ENCODE measurements at places on chromosomes 11 and 22.

- DNase-seq: no peak
Measured at GRCh38 chr11:45859661-45860140, 12.4 kb downstream of the CRY2 start.

GRCh38 chr11:1391165-1392075 is 1.7 kb downstream of the BRSK2 start:
- DNase-seq: no peak

DNA sequence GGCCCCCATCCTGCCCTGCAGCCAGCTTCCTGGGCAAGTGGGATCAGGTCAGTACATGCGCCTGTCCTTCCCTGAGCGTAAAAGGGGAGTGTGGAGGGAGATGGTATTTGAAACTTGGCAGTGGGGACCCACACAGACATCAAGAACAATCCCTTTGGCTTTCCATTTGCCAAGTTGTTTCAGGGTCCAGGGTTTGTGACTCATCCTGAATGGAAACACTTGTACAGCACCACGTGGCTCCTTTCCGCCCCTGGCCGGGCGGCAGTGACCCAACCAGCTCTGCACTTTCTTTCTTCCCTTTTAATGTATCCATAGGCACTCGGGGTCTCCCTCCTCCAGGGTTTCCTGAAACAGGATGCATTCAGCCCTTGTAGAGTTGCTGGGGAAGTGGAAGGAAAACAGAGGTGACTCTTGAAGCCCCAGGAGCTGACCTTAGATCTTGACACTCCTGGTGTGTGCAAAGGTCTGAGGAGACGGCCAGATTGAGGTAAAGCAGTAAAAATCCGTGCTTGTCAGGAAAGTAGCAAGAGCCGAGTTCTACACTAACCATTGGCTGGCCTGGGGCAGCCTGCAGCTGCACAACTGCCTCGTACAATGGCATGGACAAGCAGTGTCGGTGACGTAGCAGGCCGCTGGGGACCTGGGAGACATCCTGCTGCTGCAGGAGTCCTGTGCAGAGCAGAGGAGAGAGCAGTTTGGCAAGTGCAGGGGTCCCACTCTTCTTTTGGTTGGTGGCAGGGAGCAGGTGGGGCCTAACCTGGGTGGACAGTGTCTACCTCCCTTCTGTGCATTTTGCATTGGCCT is 189.8 kb downstream of the SNX19 start:
- no peak for DNase-seq

GRCh38 chr11:9219572-9219971 is 45.6 kb downstream of the DENND5A start:
- peak; percentile 47 for DNase-seq

- peak; percentile 25 for DNase-seq
Measured at GRCh38 chr11:2932850-2933251, 3.6 kb upstream of the PHLDA2 start.

DNA sequence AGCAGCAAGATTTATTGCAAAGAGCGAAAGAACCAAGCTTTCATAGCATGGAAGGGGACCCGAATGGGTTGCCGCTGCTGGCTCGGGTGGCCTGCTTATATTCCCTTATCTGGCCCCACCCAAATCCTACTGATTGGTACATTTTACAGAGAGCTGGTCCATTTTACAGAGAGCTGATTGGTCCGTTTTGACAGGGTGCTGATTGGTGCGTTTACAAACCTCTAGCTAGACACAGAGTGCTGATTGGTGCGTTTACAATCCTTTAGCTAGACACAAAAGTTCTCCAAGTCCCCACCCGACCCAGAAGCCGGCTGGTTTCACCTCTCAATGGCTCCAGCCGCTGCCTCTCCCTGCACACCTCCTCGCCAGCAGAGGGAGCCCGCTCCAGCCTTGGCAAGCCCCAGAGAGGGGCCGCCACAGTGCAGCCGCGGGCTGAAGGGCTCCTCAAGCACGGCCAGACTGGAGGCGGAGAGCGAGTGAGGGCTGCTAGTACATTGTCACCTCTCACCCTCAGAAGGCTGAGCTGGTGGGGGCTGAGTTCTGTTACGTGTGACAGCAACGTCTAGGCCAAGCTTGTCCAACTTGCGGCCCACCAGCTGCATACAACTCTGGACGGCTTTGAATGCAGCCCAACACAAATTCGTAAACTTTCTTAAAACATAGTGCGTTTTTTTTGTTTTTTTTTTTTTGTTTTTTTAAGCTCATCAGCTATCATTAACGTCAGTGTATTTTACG is 8.7 kb downstream of the PTH start:
- DNase-seq: peak; percentile 75

DNA sequence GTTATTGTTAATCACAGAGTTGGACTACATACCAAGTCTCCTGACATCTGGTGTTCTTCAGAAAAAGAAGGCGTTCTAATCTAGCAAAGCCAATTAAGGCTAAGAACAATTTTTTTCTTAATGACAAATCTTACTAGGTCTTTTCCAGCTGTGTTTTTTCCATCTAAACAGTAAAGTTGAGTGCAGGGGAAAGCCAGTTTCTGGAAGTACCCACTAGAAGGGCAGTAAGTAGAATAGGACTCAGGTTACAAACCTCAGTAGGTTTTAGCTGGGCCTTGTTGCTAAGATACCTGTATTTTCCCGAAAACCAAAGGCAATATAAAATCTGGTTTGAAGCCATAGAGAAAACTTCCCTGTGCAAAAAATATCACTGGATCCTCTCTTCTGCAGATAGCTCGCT is 351.9 kb downstream of the ETS1 start:
- no peak for DNase-seq

- DNase-seq: peak; percentile 83
Measured at GRCh38 chr22:46239261-46240048, 10.6 kb downstream of the CDPF1 start.

- no peak for DNase-seq
Measured at GRCh38 chr22:19619144-19620009, 94.9 kb upstream of the SEPTIN5 start.

GRCh38 chr22:37113757-37114156 is 4.2 kb upstream of the TMPRSS6 start:
- DNase-seq: no peak

DNA sequence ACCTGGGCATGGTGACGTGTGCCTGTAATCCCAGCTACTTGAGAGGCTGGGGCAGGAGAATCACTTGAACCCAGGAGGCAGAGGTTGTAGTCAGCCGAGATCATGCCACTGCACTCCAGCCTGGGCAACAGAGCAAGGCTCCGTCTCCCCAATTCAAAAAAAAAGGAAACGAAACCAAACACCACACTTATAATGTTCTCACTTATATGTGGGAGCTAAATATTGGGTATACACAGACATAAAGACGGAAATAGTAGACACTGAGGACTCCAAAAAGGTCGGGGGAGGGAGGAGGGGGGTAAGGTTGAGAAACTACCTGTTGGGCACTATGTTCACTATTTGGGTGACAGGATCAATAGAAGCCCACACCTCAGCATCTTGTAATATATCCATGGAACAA is 94.3 kb downstream of the GAB2 start:
- DNase-seq: no peak

- DNase-seq: no peak
Measured at GRCh38 chr11:95451261-95451660, 220.3 kb upstream of the SESN3 start.

DNA sequence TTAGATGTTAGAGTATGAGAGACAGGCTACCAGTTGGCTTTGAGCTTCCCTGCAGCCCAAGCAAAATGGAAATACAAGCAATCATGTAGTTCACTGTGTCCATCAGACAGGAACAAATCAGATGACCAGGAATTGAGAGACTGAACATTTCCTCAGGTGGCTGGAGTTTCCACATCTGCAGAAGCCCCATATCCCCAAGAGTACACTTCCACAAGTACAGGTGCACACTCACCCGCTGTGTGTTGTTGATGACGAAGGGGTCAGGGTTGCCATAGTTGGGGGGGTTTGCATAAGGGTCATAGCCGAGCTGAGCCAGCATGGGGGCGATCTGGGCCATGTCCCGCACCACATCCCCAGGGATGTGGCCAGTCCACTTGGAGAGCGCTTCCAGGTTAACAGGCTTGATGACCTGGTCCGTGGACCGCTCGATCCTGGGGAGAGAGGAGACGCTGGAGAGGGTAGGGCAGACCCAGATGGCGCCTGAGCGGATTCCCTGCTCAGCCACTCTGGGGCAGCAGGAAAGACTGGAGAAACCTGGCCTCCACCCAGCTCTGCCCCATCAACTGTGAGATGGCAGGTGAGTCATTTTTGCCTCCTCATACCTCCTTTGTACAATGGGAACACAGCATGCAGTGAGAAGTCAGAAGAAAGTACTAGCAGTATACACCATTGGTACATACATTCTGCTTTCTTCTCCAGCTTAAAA is 23.9 kb upstream of the TFIP11 start:
- DNase-seq: no peak

- no peak for DNase-seq
Measured at GRCh38 chr11:9473408-9473807, 12.6 kb downstream of the ZNF143 start.

DNA sequence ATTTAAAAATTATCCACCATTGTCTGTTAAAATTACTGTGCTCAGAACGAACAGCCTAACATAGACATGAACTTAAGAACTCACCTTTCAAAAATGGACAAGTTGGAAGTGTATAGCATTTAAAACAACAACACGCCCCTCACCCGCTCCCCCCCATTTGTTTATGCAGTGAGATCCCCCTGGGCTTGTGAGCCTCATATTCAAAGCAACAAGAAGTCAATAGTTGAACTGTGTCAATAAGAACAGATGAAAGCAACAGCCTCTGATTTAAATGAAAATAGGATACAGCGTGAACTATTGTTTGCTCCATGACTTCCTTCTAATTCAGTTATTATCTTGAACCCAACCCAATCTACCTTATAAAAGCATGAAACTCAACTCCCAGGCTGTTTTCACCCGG is 314.2 kb downstream of the BLID start:
- DNase-seq: no peak

DNA sequence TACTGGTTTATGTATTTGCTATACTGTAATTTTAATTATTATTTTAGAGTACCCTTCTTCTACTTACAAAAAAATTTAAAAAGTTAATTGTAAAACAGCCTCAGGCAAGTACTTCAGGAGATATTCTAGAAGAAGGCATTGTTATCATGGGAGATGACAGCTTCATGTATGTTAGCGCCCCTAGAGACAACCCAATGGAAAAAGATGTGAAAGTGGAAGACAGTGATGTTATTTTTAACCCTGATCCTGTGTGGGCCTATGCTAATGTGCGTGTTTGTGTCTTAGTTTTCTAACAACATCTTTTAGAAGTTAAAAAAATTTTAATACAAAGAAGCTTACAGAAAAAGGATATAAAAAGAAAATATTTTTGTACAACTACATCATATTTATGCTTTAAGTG is 205.0 kb downstream of the FAM76B start:
- no peak for DNase-seq
